ENCODE measurements at places on chromosomes 2 and 18.

DNA sequence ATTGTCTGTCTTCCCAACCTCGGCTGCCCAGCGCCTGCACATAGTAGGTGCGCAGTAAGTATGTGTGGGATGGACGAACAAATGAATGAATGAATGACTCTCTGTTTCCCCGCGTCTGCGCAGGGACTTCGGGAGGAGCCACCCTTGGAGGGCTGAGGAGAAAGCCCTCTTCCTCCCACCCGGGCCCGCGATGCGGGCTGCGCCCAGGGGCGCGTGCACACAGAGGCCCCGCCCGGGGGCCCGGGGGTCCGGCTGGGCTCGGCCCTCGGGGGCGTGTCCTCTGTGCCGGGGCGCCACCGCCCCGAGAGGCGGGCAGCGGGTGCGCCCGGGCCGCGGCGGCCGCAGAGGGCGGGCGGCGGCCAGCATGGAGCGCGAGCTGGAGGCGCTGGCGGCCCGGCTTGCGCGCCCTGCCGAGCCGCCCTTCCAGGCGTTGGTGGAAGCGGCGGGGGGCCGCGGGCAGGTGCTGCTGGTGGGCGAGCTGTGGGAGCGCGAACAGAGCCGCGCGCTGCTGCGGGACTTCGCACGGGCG, at the start of gene C2orf72:
C2orf72 (plus strand) TSS at position 322 of the 529 bp plus-strand sequence; CDS start at position 365, 43 bp downstream.
- DNase-seq: no peak

DNA sequence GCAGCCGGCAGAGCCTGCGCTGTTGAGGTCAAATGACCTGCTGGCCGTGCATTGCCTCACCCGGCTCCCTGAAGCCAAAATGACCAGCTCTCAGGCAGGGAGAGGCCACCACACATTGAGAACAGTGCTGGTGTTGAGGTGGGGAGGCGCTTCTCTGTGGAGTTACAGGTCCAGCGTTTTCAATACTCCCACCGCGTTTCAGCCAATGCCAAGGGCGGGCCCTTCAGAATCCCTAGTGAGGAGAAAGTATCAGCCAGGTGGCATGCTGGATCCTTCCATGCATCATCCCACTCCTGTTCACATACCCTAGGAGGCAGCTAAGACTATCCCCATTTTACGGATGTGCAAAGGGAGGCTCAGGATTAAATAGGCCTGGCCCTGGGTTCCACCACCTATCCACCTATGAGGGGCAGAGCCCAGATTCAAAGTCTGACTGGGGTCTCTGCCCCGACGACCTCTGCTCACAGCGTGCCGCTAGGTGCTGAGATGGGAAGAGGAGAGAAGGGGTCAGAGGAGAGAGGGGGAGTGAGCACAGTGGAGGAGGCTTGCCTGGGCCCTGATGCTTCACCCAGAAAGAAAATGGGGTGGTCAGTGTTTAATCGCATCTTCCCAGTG, 137.6 kb upstream of the ID2 start:
- no peak for DNase-seq

- DNase-seq: no peak
These were observed 58.8 kb upstream of the FIGN start for GRCh38 chr2:163794635-163795034.

DNA sequence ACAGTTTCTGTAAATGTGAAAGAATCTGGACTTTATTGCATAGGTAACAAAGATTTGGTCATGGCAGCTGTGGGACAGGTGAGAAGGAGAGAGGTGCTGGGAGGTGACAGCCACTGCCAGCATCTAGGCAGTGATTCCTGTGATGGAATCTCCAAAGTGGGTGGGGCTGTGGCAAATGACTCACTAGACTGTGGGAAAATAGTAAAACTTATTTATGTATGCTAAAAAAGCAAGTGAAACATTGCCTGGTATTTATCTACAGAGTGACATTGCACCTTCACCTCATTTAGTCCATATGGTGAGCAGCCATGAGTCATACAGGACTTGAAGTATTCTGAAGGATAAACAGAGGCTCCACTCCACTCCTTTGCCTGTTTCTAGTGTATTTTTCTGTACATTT, 145.3 kb upstream of the MEX3C start:
- DNase-seq: no peak

- DNase-seq: no peak
These were observed 131.4 kb upstream of the BOD1L2 start for GRCh38 chr18:57015451-57015850.

DNA sequence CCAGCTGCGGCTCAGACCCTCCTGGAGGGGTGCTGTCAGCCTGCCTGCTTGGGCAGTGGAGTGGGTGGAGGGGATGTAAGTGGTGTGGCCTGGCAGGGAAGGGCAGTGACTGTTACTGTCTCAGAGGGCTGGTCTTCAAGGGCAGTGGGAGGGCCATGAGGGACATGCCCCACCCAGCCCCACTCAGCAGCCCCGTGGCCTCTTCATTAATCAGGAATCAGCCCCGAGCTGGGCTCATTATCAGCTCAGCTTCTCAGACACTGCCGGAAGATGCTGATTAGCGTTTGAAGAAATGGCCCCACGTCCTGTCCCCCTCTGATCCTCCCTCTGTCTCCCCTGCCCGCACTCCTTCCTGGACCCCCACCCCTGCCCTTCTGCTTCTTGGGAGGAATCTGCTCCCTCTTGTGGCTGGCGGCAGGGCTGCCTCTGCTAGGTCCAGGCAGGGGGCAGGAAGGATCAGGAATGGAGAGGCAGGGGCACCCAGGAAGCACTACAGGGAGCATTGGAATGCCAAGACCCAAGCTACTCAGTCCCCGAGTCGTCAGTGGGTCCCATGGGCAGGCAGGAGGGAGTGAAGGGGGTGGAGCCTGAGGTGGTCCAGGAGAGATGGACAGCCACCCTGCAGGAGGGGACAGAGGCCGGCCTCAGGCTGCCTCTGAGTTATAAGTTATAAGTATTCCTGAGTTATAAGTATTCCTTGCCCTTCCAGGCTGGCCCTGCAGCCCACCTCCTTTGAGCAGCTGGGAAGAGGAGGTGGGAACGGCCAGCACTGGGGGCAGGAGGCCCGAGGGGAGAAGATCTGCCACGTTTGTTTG, 7.0 kb downstream of the ASIC4 start:
- no peak for DNase-seq

GRCh38 chr2:102848366-102848839, 86.6 kb downstream of the TMEM182 start:
- DNase-seq: no peak

- DNase-seq: no peak
These were observed 260.1 kb downstream of the GLI2 start for GRCh38 chr2:120995656-120996190.

GRCh38 chr2:71849111-71849510, 298.6 kb downstream of the CYP26B1 start:
- no peak for DNase-seq

GRCh38 chr18:13712400-13713131, 13.8 kb downstream of the FAM210A start:
- DNase-seq: no peak

GRCh38 chr2:217220228-217221013, 360.6 kb upstream of the TNP1 start:
- no peak for DNase-seq

DNA sequence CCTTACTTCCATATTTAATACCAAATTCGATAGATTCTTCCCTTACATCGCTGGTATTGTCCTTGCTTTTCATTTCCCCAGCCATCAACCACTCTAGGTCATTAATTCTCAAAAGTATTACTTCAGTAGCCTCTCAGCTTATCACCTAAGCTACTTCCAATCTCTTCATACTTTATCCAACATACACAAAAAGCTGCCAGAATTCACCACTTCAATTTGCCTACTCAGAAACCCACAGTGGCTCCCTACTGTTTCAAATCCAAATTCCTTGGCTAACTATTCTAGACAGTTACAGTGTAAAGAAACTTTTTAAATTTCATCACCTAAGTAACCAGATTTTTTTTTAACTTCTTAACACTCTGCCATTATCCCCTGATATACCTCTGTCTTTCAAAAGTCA, 4.7 kb downstream of the SLC25A12 start:
- no peak for DNase-seq

- DNase-seq: no peak
These were observed 619.6 kb downstream of the CPS1 start for GRCh38 chr2:211175956-211176355.

DNA sequence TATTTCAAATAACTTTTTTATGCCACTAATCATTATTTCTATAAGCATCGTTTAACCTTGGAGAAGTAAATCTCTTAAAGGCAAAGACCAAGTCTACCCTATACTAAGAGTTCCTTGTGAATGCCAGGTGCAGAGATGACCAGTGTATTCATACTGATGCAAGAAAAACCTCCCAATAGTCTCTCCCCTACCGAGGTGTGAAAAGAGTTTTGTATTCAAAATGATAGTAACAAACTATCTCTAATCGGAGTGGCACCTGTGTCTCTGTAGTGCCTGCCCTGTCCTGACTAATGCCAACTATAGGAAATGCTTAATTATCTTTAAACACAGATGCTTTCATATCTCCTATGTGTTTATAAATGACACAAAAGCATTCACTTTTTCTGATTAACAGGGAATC, 798.5 kb downstream of the TRIB2 start:
- DNase-seq: no peak

DNA sequence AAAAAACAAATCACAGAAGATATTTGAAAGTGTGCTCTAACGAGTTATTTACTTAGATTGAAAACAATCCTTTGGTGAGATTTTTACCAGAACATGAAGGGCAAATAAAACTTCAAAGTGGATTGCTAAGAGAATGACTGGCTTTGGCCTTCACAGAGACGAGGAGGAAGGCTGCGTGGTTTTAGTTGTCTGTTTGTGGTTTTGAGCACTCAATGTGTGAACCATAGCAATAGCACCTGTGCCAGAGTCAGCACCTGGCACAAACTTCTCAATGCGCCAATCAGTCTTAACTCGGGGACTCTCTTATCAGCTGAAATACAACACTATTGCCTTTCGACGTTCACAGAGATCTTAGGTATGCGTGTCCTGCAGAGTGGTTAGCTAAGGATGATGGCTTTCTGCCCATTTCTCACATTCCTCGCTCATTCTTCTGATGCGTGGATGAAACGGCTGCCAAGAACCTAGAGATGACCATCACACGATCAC, 70.0 kb downstream of the MBP start:
- no peak for DNase-seq

DNA sequence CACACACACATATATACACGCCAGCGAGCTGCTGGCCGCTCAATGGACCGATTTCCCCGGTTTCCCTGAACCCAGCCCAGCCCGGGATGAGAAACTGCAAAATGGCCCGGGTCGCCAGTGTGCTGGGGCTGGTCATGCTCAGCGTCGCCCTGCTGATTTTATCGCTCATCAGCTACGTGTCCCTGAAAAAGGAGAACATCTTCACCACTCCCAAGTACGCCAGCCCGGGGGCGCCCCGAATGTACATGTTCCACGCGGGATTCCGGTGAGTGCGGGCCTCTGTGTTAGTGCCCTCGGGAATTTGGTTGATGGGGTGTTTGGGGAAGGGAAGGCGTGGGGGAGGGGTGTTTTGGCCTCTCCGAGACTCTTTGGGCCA, 392 bp downstream of the ST8SIA3 start:
- no peak for DNase-seq

GRCh38 chr2:159476329-159476728, 140.0 kb downstream of the BAZ2B start:
- DNase-seq: no peak

DNA sequence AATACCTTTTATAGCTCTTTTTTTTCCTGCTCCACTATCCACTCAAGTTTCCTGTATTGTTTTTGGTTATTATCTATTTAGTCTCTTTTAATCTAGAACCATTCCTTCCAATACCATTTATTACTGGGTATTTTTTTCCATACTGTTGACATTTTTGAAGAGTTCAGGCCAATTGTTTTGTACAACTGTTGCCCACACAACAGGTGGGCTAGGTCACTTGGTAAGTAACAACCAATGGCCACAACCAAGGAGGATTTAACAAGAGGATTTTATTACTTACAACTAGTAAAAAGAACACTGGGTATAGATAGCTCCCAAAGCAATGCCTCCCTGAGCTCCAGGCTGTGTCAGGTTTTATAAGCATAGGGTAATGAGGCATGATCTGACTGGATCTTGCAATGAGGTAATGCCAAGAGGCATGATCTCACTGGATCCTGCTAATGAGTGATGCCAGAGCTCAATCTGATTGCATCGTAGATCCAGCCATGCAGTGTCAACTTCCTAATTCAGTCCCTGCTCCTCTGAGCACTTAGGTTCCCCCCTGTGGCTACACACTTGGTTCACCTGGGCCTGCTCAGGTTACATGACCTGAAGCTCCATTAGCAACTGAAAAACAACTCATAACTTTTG, 7.1 kb upstream of the CEP68 start:
- no peak for DNase-seq

DNA sequence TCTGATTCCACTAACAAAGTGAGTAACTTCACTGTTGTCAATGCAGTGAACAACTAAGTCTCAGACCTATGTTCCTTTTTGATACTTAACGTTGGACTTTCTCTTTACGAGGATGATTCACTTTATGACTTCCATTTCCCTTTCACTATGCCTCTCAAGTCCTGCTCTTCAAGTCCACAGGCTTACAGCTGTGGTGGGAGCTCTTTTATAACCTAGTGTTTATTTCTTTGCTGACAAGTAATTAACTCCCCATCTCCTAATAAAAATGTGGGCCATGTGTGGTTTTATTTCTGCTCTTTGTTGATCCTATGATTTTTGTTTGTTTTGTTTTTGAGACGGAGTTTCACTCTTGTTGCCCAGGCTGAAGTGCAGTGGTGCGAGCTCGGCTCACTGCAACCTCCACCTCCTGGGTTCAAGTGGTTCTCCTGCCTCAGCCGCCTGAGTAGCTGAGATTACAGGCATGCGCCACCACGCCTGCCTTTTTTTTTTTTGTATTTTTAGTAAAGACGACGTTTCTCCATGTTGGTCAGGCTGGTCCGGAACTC, 142.1 kb downstream of the USP34 start:
- DNase-seq: no peak

DNA sequence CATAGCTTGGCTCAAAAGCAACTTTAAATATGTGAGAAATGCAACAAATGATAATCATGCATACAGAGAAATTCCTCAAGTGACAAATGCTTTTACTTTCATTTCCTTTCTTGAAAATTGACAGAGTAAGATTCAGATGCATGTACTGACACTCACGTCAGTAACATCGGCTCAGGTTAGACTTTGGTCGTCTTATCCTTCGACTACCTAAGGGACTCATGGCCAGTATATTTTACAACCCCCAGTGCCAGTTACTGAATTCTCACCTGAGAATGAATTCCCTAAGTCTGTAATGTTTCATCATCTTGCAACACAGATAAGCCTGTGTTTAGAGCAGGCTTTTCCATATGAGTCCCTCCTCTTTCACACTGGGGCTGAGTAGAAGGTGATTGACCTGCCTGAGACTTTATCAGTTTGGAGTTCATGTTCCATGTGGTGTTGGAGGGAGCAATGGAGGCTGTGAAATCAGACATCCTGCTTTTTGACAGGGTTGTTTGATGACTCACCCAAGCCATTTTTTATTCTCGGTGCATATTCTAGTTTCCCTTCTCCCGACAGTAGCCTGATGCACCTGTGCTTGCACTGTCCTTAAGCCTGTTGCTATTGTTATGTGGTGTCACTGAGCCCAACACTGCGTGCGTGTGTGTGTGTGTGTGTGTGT, 30.5 kb upstream of the ATP8B1 start:
- DNase-seq: no peak

DNA sequence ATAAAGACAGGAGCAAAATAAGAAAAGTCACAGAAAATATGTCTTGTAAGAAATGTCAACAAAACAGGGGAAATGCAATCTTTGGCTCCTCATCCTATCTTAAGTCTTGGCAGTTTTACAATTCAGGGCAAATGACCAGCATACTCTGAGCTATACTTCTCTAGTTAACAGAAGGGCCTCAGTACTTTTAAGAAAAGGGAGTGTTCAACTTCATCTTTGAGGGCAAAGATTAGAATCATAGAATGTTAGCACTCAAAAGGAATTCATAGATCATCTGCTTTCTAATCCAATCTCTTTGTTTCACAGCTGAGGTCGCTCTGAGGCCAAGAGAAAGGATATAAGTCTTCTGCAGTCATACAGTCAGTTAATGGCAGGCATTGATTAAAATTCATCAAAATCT, 174.0 kb upstream of the NT5C1B start:
- DNase-seq: no peak
